ENCODE measurements at places on chromosomes 4 and X.

DNA sequence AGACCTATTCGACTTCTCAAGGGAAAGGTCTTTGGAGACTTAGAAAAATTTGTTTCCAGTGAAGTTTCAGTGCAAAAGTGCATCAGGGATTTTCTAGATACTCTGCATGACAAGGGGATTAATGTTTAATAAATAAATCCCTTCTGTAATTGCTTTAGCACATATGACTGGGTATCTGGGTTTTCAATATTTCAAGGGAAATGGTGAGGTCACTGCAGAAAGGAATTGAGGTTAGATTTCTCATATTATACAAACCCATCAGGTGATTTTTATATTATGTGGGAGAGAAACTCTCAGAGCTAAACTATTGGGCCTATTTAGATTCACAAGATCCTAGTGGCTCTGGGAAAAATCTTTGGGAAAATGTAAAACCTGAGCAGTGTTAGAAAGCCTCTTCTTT, 48.3 kb upstream of the SLC4A4 start:
- DNase-seq = no peak

GRCh38 chr4:98423009-98423408, 161.8 kb downstream of the RAP1GDS1 start:
- DNase-seq = no peak

- no peak for DNase-seq
Observed at GRCh38 chr4:130163701-130164100, 1067.7 kb downstream of the C4orf33 start.

DNA sequence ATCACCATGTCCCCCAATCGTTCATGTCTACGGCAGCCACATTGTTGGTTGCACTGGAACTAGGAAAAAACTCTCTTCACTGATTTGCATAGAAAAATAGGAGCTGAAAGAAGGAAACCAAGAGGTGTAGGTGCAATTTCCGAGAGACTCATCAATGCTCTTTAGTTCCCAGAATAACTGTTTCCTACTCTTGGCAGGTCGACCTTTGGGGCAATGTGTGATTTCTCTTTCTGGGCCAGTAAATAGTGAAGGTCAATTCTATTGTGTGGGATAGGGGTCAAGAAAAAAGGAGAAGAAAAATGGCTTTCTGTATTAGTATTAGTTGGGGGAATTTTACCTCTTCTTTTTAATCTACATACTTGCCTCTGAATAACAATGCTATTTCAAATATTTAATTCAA, 55.9 kb upstream of the PDE5A start:
- DNase-seq = no peak

DNA sequence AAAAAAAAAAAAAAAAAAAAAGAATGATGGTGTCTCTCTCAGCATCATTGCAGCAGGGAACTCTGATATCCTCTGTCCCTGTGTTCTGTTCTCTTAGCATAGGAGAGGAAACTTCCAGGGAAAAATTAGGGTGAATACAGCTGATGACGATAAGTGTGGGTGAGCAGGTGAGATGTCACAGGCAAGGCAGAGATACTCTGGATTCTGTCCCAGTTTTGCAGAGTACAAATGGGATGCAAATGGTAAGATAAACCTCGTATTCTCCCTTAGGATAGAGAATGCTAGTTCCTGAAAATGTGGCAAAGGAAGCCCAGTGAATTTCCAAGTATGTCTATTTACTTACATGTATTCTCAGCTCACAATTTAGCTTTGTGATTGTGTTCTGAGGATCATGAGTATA, 671.6 kb upstream of the BOD1L1 start:
- DNase-seq = no peak

DNA sequence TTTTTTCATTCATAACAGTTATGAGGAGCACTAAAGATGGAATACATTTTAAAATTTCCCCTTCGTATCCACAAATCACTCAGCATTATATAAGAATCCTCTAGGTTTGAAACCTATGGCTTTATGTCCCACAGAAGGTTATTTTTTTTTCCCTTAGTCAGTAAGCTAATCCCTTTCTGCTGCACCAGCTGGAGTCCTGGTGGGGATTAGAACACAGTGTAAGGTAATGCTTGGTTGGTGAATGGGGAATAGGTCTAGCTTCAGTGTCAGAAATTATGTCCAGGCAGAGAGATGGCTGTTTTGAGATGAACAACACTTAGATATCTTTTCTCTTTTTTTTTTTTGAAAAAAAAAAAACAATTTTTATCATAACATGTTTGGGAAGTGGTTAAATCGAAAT, 116.6 kb downstream of the RASGEF1B start:
- DNase-seq = no peak

DNA sequence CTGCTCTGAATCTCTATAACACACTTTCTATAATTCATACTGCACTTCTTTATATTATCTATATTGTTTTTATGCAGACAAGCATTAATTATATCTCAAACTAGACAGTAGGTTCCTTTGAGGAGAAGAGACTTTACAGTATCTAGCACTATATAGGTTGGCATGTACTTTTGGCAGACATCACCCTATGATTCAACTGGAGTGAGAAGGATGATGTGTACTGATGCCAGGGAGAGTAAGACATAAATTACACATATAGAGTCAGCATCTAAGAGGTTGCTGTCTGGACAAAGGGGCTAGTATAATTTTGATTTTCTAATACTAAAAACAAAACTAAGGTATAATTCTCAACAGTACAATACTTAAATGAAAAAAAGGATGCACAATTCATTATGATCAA, 5.1 kb upstream of the RBM41 start:
- no peak for DNase-seq

DNA sequence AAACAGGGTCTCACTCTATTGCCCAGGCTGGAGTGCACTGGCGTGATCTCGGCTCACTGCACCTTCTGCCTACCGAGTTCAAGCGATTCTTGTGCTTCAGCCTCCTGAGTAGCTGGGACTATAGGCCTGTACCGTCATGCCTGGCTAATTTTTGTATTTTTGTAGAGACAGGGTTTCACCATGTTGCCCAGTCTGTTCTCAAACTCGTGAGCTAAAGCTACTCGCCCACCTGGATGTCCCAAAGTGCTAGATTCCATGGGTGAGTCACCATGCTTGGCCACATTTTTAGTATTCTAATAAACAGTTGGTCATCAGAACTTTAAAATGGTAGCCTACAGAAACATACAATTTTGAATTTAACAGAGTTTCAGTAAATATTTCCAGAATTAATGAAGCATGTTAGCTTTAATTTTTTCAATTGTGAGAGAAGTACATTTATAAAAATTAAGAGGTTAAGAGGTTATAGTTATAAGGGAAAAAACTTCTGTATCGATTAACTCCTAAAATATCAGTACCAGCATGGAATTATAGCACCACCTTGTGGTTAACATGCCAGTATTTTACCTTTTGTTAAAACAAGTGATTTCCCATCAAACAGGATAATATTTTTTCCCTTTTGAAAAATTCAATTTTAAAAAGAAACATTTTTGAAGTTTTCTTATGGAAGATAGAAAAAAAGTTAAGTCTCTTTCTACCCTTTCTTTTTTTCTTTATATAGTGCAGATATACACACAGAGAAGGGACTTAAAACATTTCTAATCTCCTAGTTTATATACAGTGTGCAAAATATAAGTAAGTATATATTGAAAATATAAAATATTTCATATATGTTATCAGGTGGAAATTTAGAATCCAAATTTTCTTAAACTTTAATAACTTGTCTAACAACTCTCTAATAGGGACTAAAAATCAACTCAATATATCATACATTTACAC, 35.4 kb downstream of the CEP44 start:
- no peak for DNase-seq

GRCh38 chr4:42642101-42642797, 14.7 kb downstream of the ATP8A1 start:
- peak; percentile 41 for DNase-seq

DNA sequence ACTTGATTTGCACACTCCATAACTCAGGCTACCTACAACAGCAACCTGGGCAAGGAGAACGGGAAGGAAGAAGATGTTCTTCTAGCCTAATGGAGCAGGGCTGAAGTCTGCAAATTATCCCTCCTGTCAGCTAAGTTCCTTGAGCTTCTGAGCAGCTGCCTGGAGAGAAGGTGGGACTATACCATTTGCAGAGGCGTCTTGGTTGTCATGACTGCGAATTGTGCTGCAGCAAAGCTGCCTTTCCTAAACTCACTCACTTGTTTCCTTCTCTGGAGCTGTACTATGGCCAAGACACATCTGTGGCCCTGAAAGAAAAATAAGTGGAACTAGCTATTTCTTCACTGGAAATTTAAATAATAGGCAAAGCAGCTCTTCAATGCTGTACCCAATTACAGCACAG, 682.4 kb upstream of the GRIA3 start:
- DNase-seq = no peak

DNA sequence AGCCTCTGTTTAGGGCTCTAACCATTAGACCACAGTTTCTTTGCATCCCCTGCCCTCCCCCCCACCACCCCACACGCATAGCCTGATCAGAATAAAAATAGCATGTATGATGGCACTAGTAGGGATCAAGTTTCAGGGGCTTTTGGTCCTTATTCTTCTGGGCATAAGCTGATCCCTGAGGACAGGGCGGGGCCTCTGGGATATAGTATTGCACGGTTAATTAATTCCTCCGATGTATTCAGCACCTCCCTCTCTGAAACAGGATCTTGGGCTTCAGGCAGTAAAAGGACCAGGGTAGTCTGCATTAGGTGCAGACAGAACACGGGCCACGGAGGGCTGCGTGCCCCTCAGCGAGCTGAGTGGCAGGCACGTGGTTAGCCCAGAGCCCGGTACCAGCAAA, 57.1 kb downstream of the ELF4 start:
- DNase-seq = no peak

- peak; percentile 30 for DNase-seq
Observed at GRCh38 chrX:75784680-75785491, at the start of gene MAGEE2. TSS of gene MAGEE2 (minus strand) at chrX:75785254. CDS start at chrX:75785051, 203 bp downstream.

DNA sequence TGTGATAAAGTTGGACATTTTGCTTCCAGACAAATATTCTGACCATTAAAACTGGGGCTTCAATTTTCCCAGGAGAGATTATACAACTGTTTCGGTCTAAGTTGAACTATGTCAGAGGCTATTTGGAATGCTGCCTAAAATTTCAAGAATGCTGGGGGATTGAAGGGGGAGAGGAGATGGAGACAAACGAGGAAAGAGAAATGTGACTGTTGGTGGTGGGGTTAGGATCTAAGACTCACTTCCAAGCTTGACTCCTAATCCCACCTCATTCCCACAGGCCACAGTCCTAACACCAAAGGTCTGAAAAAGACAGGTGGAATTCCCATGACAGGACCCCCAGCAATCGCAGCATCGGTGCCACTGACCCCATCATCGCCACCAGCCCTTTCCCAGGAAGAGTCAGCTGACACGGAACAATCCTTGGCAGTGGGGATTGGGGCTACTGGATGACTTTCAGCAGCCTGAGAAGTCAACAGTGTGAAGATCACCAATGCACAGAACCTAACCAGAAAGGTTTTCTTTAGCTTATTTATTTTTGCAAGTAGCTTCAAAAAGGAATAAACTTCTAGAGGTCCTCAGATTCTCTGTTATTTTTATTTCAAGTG, 74.0 kb upstream of the PRSS48 start:
- DNase-seq = no peak

DNA sequence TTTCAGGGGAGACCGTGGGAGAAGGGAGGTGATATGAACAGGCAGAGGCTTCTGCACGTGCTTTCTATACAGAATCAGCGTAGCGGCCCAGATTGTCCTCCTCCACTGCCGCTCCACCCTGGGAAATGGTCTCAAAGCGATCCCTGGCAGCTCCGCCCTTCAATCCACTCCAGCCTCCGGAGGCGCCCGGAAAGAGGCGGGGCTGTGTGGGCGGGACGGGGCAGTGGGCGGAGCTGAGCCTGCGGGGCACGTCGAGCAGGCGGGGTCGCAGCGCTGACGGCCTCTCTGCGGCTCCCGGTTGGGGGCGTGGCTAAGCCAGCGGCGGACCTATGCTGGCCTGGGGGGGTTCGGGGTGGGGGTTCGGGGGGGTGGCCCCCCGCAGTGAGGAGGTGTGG, 210 bp upstream of the SMIM10L2A start:
- peak; percentile 89 for DNase-seq

GRCh38 chr4:181517491-181517890, 725.7 kb upstream of the TENM3 start:
- DNase-seq = no peak

DNA sequence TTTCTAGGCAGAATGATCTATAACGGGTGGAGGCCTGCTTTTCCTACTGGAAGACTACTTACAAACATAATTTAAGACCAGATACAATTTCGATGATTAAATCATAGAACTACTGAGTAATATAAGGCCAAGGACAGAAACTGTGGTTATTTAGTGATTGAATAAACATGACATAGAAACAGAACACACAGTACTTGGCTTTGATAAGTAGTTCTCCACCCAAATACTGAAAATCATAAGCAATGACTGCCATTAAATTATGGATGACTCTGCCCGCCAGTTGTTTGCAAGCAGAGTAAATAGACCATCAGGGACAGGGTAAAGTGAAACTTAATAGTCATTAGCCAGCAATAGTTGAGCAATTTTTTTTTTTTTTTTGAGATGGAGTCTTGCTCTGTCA, 17.2 kb upstream of the SMIM14 start:
- no peak for DNase-seq

GRCh38 chr4:131974730-131975129, 1174.4 kb upstream of the PCDH10 start:
- DNase-seq = no peak

DNA sequence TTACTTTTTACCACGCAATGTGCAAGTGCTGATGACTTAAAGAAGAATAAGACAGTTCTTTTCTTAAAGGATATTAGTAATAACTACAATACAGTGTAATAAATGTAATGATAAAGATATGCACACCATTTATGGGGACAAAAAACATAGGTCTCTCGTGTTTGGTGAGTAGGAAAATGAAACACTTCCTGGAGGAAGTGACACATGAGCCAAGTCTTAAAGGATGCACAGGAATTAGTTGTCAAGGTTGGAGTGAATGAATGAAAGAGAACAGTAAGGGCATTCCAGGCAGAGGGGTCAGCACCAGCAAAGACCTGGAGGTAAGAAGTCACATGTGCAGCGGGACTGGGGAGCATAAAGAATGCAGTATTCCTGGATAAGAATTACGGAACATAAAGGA, 112.7 kb downstream of the SH3RF1 start:
- no peak for DNase-seq

All from activated T-cell treated with anti-CD3 and anti-CD28 coated beads, Interleukin-2, amount 50 U/mL, for 48 hours (primary cell).